Stimulated activated CD4-positive, alpha-beta T cell treated with anti-CD3 and anti-CD28 coated beads, Interleukin-4, amount 100 ng/mL, for 48 hours (primary cell): ENCODE measurements at places on chromosomes 7 and 10.

GRCh38 chr10:110410329-110411046, 87.2 kb upstream of the DUSP5 start:
- no peak for DNase-seq

- DNase-seq, result no peak
These were observed 101.4 kb downstream of the PPP1R17 start for GRCh38 chr7:31788445-31788844.

- DNase-seq, result no peak
These were observed 45.1 kb upstream of the CDK14 start for GRCh38 chr7:90551036-90551435.

DNA sequence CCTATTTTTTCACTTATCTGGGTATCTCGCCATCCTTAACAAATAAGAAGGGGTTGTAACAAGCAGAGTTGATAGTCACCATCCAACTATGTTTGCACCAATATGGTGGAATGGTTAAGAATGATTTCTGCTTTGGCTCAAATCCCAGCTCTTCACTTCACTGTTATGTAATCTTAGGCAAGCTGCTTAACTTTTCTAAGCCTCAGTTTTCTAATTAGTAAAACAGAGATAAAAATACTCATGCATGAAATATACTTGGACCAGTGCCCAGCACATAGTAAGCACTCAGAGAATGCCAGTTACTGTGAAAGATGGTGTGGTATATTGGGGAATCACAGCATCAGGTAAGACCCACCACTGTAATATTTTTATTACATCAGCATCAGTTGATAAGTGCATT, 33.6 kb downstream of the ABCB1 start:
- no peak for DNase-seq

GRCh38 chr7:37180828-37181549, 267.7 kb downstream of the ELMO1 start:
- no peak for DNase-seq

GRCh38 chr10:129774736-129775401, 189.2 kb downstream of the EBF3 start:
- no peak for DNase-seq

GRCh38 chr7:41319581-41319980, 383.3 kb downstream of the INHBA start:
- DNase-seq, result no peak

DNA sequence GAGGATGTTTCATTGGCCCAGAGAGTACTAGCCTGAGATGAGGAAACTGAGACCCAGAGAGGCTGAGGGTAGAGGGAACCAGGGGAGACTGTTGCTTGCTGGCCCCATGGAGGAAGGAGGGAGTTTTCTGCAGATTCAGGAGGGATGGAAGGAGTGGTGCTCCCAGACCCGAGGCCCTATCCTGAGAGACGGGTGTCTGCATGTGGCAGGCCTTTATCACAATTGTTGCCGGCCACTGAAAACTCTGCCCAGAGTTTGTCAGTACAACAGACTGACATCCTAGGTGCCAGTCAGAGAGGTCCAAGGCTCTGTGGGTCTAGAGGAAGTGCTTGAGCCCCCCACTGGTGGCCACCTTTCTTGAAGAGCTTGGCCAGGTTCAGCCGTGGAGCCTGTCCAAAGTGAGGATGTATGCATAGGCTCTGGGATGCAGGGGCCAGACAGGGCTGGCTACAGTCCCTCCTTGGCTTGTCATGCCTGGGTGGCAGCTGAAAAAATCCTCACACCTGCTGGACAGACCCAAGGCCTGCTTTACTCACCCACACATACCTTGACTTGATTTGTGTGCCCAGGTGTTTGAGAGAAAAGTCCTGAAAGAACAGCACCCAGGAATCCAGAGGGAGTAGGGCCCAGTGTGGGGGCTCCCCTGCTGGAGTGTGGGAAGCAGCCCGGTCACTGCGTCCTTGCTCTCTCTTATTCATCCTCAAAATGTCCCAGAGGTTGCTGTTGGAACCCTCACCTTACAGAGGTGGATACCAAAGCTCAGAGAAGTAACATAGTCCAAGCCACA, 65.2 kb downstream of the CLRN3 start:
- no peak for DNase-seq
